ENCODE measurements at places on chromosomes 12 and 14. TPM values are rescaled to one million over a fixed set of nuclear protein-coding genes. Genes with fewer than 3 reads are reported as not detected.

The SOCS4 gene
- 31.1 TPM for total RNA-seq

GRCh38 chr12:16612647-16613046 lies 6.7 kb upstream of the LMO3 start:
- no peak for DNase-seq

The SLC25A47 gene
- total RNA-seq = not detected

The RAPGEF3 gene
- 93.5 TPM for total RNA-seq

The ASIC1 gene
- total RNA-seq = 0.69 TPM

DNA sequence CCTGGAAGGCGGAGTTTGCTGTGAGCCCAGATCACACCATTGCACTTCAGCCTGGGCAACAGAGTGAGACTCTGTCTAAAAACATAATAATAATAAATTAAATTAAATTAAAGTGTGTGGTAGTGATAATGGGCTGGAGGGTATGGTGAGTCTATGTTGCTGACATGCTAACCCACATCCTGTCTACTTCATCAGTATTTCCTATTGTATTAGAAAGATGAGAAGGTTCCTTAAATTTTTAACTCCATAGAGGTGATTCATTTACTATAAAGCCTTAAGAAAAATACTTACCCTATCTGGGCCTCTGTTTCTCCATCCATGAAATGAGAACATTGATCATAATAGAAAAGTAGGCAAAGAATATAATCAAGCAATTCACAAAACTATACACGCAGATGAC lies 280.5 kb downstream of the FBXL14 start:
- DNase-seq = no peak

The ACVRL1 gene
- total RNA-seq = 15.6 TPM

DNA sequence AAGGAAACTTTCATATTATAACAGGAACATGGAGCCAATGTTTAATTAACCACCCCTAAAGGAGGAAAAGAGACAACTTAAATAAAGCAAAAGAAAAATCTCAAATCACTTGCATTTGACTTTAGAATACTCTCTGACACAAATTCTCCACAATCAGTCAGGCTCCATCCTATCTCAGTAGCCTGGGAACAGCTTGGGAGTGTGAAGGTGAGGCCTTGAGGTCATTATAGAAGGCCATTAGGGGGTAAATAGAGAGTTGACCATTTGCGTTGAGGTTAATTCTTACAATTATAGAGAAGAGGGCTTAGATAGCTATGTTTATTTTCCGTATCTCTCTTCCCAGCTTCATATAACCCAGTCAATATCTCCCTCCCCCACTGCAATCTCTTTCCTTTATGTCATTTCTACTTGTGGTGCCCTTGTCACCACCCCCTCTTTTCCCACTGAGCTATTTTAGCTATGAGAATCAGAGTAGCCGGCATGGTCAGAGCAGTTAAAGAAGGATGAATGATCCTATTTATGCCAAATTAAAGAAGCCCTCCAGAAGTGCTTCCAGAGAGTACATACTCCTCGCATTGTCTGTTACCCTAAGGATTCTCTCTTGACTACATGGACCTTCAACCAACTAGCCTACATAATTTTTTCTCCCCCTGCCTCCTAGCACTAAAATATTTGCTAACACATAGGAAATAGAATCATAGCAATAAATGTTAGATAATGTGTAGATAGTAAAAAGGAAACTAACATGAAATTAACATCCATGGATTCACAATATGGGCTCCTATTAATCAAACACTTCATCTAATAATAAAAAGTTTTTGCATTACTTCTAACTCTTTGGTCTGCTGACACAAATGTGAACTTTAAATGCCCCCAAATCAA lies 135.2 kb upstream of the KRR1 start:
- DNase-seq = no peak

The SLC39A2 gene
- total RNA-seq = not detected

GRCh38 chr12:112986291-112986800 lies 8.0 kb downstream of the OAS2 start:
- DNase-seq = no peak

- DNase-seq = no peak
Measured at GRCh38 chr14:65286443-65286842, 126.1 kb upstream of the FUT8 start.

The ADAM20 gene
- total RNA-seq = 0.72 TPM
